ENCODE measurements at places on chromosomes 3 and 15. TPM values are rescaled to one million over a fixed set of nuclear protein-coding genes. Genes with fewer than 3 reads are reported as not detected.

DNA sequence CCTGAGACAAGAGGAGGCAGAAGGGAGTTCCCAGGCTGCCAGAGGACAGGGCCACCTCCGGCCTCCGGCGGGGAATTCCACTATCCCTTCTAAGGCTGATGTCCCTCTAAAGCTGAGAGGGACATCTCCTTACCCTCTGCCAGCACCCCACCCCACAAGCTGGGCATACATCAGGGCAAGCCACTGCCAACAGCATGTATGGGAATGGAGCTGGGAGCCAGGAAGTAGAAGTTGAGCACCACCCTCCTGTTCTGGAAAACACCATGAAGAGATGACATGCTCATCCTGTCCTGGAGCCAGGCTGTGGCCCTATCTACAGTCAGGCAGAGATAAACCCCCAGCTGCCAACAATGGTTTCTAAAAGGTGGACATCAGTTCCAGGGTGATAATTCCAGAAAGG, 7.1 kb downstream of the PLCD1 start:
- DNase-seq, result no peak

DNA sequence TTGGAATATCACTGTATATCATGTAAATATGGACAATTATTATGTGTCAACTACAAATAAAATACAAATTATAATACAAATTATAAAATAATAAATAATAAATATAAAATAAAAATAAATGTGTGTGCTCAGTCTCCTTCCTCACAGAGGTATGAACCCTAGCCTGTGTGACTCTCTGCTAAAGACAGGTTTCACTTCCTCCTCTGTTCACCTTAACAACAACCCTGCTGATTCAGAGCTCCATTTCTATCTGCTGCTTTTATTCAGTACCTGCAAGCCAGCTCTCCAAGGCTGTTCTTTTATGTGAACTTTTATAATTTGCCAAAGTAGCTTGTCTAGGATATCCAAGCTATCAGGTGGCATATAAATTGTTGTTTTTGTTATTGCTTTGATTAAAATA, 610.7 kb upstream of the GRM7 start:
- no peak for DNase-seq

The GUCA1C gene
- total RNA-seq, result not detected

GRCh38 chr15:90907838-90908507, 4.9 kb downstream of the MAN2A2 start:
- DNase-seq, result no peak

The TM4SF4 gene
- total RNA-seq, result not detected

The IDH2 gene
- total RNA-seq, result 39.3 TPM

The IL5RA gene
- not detected for total RNA-seq

Data from vagina (tissue), 2 donors.